ENCODE measurements at places on chromosomes 13 and 19. TPM values are rescaled to one million over a fixed set of nuclear protein-coding genes. Genes with fewer than 3 reads are reported as not detected.
A peak's percentile ranks its signal among the peaks of the same experiment; 100 is the strongest.

GRCh38 chr13:26228096-26228495 is 6.0 kb upstream of the RNF6 start:
- no peak for DNase-seq

DNA sequence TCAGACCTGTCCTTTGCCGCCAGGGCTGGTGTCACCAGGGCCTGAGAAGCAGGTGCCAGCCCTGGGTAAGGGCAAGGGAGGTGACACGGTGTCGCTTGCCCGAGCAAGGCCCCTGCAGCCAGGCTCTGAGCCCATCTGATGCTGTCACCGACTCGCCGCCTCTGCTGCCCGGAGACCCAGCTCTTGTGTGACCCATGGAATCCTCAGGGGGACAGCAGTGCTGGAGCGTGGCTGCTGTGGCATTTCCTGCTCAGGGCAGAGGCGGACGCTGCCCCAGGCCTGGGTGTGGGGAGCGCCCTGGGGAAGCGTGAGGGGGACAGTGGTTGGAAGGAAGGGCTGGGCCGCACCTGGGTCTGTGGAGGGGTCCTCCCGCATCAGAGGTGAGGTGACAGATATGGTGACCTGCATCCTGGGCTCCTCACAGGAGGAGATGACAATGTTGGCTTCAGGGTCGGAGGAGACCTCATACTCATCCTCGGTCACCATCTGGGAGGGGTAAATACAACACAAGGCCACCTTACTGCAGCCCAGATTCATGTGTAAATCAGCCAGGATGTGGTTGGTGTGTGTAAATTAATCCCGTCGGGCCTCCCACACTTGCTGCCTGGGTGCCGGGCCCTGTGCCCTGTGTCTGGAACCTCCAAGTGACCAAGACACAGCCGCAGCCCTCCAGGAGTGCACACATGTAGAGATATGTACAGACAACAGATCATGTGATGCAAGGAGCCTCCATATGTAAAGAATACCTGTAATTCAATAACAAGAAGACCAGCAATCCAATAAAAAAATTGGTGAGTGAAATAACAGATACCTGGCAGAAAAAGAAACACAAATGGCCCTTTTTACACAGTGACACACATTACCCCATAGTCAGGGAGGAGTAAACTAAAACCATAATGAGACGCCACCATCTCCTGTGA is 27.6 kb upstream of the MATK start:
- no peak for DNase-seq

DNA sequence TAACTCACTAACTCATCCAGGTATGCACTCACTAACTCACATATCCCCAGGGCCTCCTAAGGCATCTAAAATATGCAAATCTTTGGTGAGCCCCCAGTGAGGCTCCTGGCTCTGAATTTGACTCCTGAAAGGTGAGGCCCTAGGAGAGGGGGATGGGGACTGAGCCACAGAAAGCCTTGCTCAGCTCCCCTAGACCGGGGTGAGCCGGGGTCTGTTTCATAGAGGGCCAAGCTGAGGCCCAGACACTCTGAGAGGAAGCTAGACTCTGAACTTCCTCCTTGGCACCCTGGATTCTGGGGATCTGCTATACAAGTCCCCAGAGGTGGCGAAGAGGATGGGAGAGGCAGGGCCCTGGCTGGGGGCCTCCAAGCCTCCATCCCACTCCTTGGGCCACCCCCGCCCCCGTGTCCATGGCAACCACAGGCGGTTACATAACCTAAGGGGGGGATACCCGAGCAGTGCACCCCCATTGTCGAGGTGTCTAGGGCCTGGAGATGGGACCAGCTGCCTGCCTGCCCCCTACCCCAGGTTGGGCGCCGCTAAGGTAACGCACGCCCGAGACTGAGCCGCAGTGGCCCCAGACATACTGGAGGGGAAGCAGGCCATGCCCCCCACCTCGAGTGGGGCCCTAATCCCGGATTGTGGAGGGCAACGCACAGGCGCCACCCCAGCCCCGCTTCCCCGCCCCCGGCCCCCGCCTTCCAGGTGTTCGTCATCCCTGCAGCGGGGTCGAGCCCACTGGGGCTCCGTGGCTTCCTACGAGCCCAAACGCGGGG is 646 bp downstream of the ABHD8 start:
- DNase-seq, result no peak

- DNase-seq, result no peak
Observed at GRCh38 chr13:28636677-28637317, 22.1 kb upstream of the POMP start.

- no peak for DNase-seq
Observed at GRCh38 chr19:13078381-13078780, 24.3 kb downstream of the LYL1 start.

GRCh38 chr19:791007-791566 is 6.2 kb upstream of the PTBP1 start:
- no peak for DNase-seq

GRCh38 chr19:44723952-44724319 is 24.6 kb upstream of the BCL3 start:
- DNase-seq, result peak; percentile 77

- no peak for DNase-seq
Observed at GRCh38 chr19:13329766-13330165, 176.5 kb downstream of the CACNA1A start.

DNA sequence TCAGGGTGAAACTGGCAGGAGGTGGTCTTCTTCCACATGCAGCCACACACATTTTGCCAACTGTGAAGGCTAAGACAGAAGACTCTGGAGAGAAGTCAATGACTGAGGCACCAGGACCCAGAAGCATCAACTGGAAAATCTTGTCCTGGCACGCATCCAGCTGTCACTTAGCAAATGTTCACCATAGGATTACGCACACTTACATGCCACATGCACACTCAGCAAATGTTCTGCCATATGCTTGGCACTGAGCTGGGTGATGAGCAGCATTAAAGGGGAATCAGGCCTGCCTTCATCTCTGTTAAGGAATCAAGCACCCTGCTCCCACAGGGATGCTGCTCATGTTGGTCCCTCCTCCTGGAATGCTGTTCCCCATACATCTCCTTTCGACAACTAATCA is 5.1 kb downstream of the ZNF599 start:
- DNase-seq, result no peak

DNA sequence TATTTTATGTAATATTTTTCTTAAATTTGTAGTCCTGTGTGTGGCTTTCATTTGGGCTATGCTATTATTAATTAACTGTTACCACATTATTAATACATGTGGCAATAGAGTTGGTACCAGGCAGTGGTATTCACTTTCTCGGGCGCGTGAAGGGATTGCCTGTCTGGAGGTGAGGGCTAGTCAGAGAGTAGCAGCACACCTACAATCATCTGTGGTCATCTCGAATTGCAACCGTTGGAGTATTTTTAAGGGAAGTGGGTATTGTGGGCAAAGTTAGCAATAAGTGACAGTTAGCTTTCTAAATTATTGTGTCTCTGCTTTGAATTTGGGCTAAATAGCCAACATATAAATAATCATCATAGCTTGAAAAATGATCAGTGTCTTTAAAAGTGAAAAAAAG is 20.0 kb upstream of the GPR18 start:
- DNase-seq, result no peak

DNA sequence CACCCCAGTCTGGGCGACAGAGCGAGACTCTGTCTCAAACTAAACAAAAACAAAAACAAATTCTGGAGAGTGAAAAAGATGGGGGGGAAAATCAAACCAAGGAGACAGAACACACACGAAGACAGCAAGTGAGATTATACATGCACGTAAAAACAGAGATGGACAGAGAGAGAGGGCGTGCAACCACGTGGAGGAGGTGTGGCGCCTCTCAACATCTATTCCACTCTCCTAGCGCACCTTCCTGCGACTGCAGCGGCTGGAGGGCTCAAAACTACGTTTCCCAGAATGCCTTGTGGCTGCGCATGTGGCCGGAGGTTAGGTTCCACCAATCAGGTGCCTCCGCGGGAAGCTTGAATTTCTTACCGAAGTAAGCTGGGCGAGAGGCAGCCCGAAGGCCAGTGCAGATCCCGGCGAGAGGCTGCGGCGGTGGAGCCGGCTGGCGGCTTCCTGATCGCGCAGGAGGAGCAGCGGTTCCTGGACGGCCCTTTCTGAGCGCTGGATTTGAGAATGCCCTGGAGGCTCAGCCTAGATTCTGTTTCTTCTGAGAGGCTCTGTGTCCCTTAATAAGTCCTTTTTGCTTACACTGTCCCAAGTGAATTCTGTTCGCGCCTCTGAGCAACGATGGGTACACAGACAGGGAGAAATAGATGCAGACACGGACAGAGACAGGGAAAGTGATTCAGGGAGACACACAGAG is 13.1 kb upstream of the NANOS2 start:
- peak; percentile 88 for DNase-seq

- DNase-seq, result no peak
Observed at GRCh38 chr19:18432275-18433014, 5.5 kb downstream of the ISYNA1 start.

- peak; percentile 89 for DNase-seq
Observed at GRCh38 chr19:16584248-16585093, 12.3 kb upstream of the SLC35E1 start.

DNA sequence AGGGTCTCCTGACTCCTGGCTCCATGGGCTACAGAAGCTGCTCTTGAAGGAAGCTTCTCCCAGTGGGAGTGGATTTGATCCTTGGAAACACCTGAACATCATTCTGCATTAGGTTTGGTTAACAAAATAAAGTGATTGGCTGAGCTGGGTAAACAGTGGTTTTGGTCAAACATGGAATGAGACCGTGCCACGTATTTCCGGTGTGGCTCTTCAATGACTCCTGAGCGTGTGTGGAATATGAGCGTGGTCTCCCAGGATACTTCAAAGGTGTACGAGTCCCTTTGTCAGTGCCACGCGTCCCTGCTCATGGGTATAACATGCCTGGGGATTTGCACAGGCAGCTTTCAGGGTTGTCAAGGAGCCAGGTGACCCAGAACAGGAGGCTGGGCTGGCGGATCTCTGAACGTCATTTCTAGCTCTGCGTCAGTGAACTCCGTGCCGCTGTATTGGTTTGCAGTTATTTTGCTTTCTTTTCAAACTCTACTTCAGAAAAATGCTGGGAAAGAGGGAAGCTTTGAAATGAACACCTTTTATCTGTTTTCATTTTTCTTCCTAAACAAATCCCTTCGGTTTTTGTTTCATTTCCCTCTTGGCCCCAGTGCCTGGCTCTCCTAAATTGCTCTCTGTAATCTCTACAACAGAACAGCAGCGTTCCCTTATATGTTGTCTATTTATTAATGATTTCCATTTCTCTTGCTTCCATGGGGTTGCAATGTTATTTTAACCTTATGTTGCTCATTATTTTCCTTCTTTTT is 26.3 kb upstream of the GJB6 start:
- DNase-seq, result no peak

DNA sequence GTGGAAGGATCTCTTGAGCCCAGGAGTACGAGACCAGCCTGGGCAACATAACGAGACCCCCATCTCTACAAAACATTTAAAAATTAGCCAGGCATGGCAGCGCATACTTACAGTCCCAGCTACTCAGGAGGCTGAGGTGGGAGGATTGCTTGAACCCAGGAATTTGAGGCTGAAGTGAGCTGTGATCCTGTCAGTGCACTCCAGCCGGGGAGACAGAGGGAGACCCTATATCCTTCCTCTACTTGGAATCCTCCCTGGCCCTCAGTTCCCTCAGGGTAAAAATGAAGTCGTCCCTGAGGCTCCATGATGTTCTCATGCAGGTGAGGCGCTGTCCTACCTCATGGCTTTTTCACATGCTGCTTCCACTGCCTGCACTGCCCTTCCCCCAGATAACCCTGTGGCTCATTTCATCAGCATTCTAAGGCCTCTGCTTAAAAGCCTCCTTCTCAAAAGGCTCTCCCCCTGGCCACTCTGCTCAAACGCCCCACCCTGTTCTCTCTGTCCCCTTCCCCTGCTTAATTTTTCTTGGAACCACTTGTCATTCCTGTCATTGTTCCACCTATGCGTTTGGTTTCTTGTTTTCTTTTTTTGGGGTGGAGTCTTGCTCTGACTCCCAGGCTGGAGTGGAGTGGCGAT is 19.2 kb downstream of the DNM2 start:
- DNase-seq, result no peak

GRCh38 chr19:13817018-13817614 is 21.9 kb downstream of the ZSWIM4 start:
- no peak for DNase-seq

DNA sequence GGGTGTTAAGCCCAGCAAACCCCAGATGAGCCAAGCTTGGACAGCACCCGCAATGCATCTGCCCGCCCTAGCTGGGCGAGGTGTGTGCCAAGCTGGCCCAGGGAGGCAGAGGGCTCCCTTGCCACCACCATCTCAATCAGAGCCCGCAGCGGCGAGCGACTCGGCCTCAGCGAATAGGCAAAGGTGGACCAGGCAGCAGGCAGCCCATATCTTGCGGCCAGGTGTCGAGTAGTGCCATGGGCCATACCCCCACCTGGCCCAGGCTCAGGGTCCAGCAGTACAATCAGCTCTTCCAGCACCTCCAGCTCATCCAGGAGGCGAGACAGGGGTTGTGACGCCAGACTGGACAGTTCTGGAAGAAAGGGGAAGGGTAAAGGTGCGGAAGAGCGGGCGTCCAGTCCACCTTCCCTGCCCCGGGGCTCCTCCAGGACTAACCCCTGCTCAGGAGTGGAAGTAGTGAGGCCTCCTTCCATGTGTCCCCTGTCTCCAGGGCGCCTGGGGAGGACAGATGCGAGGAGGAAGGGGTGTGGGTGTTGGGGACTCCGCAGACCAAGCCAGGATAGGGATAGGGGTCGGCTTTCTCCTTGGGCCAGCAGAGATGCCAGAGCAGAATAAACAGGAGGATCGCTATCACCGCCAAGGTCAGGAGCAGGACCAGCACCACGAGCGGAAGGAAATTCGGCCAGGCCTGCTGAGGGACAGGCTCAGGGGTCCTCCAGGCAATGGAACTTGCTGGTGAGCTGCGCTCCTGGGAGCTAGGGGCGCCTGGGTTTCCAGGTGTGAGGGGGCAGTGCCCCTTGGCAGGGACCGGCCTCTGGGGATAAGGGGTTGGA is 2.8 kb downstream of the IGFLR1 start:
- no peak for DNase-seq

DNA sequence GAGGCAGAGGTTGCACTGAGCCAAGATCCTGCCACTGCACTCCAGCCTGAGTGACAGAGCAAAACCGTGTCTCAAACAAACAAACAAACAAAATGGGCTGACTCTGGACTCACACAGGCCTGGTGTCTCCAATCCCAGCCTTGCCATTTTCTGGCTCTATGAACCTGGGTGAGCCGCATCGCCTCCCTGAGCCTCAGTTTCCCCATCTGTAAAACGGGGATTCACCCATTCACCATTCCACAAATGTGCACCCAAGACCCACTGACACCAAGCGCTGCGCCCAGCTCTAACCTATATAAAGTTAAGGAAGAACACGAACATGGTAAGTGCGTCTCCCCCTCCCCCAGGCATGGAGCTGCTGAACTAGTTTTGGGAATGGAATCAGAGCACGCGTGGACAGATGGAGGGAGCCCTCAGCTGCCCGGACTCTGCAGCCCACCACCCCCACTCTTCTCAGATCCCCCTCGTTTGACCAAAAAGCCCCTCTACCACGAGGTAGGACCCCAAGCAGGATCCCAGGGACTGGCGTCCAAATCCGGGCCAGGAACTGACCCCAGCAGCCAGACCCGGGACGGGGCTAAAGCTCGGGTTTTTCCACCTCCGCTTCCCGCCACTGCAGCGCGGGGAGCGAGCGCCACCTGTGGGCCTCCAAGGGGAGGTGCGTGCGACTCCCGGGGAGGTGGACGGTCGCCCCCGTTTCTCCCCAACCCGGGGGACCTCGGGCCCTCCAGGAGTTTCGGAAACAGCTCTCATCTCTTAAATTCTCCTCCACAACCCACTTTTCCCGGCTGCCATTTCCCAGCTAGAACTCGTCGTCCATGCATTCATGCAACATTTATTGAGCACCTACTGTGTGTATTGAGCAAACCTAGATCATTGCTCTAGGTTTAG is 33.0 kb upstream of the ADGRE5 start:
- peak; percentile 56 for DNase-seq

Gene CGB3
- total RNA-seq, result not detected

Gene KRTDAP
- total RNA-seq, result not detected

Gene TRAPPC2B
- 11.4 TPM for total RNA-seq

Gene JSRP1
- 0.99 TPM for total RNA-seq

Gene MRPL54
- 98.0 TPM for total RNA-seq

Measured in CD4-positive, CD25-positive, alpha-beta regulatory T cell (primary cell).